Naive thymus-derived CD8-positive, alpha-beta T cell (primary cell): ENCODE measurements at places on chromosomes 6 and 20.
A peak's percentile ranks its signal among the peaks of the same experiment; 100 is the strongest.

- no peak for DNase-seq
These were observed 271.9 kb upstream of the MARCKS start for GRCh38 chr6:113585246-113585645.

GRCh38 chr6:85920782-85921181 lies 278.1 kb upstream of the SYNCRIP start:
- no peak for DNase-seq

DNA sequence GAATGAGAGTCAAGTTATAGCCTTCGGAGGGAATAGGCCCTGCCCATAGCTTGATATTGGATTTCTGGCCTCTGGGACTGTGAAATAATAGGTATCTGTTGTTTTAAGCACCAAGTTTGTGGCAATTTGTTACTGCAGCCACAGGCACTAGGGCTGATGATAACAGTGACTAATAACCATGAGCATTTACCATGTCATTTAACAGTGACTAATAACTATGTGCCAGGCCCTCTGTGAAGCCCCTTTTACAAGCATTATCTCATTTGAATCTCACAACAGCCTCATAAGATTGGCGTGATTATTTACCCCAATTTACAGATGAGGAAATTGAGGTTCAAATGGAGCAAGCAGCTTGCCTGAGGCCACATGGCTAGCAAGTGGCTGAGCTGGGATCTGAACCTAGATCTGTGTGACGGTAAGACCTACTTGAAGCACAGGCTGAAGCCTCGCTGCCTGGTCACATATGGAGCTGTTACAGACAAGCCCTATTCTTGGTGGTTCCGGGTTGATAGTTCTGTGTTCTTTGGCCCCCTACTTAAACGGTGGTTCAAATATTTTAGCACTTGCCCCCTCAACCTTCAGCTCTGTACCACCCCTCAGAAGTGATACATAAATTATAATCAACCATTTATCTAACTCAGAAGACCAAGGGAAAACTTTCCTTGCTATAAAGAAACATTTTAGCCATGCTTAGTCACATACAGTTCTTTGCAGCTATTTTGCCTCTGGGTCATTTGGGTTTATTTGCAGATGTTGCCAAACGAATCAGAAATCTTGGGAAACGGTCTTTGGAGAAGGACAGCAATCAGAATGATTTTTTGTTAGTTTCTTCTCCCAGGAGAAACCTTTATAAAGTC lies 98.3 kb downstream of the ELOVL5 start:
- no peak for DNase-seq

GRCh38 chr6:134240665-134241431 lies 77.1 kb downstream of the SGK1 start:
- DNase-seq, result peak; percentile 90

DNA sequence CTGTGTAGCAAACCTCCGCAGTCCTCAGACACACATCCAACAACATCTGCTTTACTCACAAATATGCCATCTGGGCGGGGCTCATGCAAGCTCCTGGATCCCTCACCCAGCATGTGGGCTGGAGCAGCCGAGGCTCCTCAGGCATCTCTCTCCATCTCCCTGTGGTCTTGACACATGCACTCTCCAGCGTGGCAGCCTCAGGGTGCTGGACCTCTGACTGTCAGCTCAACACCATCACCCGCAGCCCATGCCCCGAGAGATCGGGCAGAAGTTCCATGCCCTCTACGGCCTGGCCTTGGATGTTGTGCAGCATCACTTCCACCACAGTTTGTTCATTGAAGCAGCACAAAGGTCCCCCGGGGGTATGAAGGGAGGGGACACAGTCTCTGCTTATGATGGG lies 32.6 kb upstream of the CD93 start:
- no peak for DNase-seq

GRCh38 chr6:17867880-17868279 lies 119.6 kb downstream of the KIF13A start:
- no peak for DNase-seq

GRCh38 chr20:1831096-1831495 lies 64.1 kb upstream of the SIRPA start:
- DNase-seq, result no peak

DNA sequence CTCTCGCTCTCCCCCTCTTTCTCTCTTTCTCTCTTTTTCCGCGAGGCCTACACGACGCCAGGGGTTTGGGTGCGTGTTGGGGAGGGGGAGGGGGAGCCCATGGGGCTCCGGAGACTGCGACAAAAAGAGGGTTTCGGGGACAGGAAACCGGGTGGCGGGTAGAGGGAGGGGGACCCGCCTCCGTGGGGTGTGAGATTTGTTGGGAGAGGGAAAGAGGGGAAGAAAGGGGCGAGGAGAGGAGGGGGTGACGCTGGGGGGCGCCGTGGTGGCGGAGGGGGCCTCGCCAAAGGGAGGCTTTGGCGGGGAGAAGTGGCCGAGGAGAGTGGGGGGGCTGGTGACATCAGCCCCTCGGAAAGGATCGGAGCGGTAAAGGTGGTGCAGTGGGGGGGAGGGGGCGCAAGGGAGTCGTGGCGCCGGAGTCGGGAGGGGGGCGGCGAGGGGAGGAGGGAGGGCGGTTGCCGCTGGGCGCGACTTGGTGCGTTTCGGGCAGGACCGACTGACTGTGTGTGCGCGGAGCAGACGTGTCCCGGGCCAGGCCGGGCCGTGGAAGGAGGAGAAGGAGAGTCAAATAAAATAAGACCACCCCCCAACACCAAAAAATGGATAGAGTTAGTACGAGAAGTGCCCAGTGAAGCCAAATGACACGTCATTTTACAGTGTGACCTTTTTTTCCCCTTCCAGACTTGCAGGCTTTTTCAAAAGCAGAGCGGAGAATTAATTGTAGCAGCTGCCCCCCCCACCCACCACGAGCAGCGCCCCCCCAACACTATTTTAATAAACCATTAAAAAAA lies 39.8 kb downstream of the GNAS start:
- DNase-seq, result peak; percentile 73

- DNase-seq, result no peak
These were observed 602.5 kb downstream of the PHF3 start for GRCh38 chr6:64238071-64238470.
